Stimulated activated CD4-positive, alpha-beta T cell treated with anti-CD3 and anti-CD28 coated beads, Interleukin-2, amount 100 ng/mL, for 48 hours (primary cell): ENCODE measurements at places on chromosomes 16 and 17.
A peak's percentile ranks its signal among the peaks of the same experiment; 100 is the strongest.

GRCh38 chr16:66581246-66581952, 2.1 kb downstream of the CMTM2 start:
- DNase-seq: no peak

GRCh38 chr16:7132465-7132864, 200.2 kb upstream of the RBFOX1 start:
- DNase-seq: no peak

GRCh38 chr16:56956756-56957155, 5.0 kb upstream of the CETP start:
- DNase-seq: no peak

DNA sequence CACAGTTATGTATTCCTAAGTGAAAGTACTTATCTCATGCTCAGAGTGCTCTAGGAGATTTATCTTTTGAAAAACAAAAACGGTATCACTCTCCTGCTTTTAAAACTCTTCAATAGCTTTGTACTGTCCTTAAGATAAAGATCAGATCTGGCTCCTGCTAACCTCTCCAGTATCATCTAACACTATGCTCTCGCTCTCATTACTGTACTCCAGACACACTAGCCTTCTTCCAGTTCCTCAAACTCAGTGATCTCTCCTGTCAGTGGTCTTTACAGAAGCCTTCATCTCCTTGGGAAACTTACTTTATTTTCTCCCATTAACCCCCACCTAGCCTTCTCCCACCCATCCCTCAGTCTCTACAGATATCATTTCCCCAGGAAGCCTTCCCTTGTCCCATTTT, 10.1 kb downstream of the ULK2 start:
- no peak for DNase-seq

DNA sequence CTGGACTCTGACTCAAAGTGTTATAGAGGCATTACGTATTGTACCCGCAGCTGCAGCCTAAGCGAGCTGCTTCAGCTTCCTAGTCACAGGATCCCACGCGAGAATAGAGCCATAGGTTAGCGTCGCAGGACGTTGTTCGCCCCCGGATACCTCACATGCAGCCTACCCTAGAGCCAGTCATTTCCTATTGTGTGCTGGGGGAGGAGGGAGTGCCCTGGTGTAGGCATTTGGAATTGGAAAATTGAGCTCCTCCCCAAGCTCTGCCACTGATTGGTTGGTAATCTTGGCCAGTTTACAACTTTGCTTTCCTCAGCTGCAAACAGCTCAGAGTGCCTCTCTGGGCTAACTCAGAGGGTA, 530 bp downstream of the NAA60 start:
- peak; percentile 15 for DNase-seq

DNA sequence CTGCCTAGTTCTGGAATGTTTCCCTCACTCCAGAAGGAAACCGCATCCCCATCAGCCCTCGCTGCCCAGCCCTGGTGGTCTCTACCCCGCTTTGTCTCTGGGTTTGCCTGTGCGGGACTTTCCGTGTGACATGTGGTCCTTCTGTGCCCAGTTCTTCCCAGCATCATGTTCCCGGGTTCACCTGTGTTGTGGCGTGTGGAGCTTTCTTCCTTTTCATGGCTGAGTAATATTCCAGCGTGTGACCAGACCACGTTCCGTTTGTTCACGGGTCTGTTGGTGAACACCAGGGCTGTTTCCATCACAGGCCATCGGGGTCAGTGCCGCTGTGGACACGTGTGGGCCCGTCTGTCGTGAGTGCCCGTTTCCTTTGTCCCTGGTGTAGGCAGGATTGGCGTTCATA, 32.1 kb downstream of the CACNA1H start:
- DNase-seq: no peak

DNA sequence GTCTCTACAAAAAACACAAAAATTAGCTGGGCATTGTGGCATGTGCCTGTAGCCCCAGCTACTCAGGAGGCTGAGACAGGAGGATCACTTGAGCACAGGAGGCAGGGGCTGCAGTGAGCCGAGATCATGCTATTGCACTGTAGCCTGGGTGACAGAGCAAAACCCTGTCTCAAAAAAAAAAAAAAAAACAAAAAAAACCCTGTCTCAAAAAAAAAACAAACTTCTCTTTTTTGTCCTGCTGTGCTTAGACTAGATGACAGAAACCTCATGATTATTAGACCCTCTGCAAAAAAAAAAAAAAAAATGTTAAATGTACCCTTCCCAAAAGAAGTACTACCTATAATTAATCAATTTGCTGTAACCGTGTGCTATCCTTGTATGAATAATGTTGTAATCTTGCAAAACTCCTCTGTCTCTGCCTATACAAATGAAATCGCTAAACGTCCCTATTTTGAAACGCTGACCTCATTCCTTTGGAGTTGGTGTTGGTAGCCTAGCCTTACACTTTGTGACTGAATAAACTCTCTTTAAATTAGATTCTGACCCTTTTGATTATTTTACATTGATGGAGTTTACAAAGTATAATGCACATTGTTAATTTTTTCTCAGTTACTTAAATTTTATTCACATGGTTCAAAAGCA, 13.6 kb upstream of the DHRS7B start:
- DNase-seq: no peak

- DNase-seq: no peak
Observed at GRCh38 chr16:88657371-88657770, 5.5 kb downstream of the MVD start.

- DNase-seq: no peak
Observed at GRCh38 chr17:72598695-72599094, 477.9 kb downstream of the SOX9 start.

- peak; percentile 18 for DNase-seq
Observed at GRCh38 chr17:58666858-58667267, 25.0 kb downstream of the TEX14 start.

- no peak for DNase-seq
Observed at GRCh38 chr16:4360538-4361021, 9.5 kb upstream of the PAM16 start.

- no peak for DNase-seq
Observed at GRCh38 chr16:24098896-24099295, 157.2 kb upstream of the CACNG3 start.

GRCh38 chr16:24980077-24980793, 34.9 kb downstream of the ARHGAP17 start:
- DNase-seq: no peak

DNA sequence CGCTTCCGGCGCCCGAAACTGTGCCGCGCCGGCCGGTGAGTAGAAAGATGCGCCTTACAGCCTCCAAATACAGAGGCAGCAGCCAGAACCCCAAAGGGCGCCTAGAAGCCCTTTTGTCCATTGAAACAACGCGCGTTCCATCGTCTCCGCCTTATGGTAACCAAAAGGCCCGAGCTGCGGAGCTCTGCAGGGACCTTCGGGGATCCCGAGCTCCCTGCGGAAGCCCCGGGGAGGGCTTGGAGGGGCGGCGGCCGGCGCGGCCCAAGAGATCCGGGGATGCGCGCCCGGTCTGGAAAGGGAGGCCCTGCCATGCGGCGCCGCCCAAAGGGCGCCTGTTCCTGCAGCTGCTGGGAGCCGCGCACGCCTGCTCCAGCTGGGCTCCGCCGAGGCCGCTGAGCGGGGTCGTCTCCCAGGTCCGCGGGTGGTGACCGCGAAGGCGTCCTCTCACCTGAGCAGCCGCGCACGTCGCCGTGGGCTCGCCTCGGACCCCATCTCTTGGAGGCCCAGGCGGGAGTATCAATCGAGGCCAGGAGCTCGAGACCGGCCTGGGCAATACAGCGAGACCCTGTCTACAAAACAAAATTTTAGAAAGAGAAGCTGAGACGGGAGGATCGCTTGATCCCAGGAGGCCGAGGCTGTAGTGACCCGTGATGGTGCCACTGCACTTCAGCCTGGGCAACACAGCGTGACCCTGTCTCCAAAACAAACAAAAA, 742 bp upstream of the FBXO31 start:
- peak; percentile 41 for DNase-seq

DNA sequence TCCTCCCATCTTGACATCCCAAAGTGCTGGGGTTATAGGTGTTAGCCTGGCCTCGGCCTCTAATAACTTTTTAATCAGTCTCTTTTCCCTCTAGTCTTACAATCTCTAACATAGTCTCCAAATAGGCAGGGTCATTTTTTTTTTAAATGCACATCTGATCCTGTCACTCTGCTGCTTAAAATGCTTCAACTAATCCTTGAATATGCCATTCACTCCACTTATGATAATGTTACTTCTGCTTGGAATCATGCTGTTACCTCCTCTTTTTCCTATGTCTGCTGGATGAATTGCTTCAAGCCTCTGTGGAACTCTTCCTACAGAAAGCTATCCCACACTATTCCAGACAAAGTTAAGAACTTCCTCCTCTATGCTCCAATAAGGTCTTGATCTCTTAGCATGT, 22.8 kb downstream of the CRLF3 start:
- no peak for DNase-seq

GRCh38 chr16:53837426-53837825, 133.5 kb downstream of the FTO start:
- DNase-seq: no peak

DNA sequence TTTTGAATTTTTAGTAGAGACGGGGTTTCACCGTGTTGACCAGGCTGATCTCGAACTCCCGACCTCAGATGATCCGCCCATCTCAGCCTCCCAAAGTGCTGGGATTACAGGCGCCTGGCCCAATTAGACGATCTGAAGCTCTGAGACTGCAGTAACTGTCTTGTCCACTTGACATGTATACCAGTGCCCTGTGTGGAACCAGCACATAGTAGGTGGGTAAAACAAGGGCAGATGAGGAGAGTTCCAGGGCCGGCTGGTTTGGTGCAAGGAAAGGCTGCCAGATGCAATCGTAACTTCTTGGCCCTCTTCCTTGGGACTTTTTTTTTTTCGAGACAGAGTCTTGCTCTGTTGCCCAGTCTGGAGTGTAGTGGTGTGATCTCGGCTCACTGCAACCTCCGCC, 3.1 kb downstream of the C17orf113 start:
- DNase-seq: no peak

GRCh38 chr16:87698676-87699199, 67.0 kb downstream of the KLHDC4 start:
- no peak for DNase-seq

DNA sequence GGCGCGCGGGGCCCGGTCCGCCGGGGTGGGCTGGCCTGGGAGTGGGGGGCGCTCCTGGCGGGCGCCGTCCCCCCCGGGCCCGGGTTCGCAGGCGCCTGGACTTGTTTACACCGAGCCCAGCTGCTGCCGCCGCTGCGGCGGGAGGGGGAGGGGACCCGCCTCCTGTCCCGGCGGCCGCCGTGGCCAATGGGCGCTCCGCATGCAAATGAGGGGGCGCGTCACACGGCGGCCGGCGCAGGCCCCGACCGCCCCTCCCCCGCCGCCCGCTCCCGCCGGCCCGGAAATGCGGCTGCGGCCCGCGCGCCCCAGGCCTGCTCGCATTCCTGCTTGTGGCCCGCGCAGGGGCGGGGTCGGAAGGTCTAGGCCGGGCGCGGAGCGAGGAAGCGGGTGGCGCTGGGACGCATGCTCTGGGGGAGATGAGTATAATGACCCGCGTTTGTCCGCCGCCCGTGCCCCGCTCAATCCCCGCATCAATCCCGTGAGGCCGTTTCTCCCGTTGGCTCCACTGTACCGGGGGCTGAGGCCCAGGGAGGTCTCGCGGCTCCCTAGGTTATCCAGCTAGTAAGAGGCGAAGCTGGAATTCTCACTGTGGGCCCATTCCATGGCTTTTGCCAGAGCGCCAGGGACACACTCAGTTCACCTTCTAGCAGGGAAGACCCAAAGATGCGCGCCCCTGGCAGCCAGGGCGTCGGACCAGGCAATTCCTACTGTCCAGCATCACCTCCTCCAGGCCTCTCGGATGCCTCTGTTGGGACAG, at the start of gene YPEL3:
Gene YPEL3, minus strand, starts transcription at position 109 of the 757 bp plus-strand sequence. CDS start 731 bp downstream, outside the sequence.
- peak; percentile 80 for DNase-seq

DNA sequence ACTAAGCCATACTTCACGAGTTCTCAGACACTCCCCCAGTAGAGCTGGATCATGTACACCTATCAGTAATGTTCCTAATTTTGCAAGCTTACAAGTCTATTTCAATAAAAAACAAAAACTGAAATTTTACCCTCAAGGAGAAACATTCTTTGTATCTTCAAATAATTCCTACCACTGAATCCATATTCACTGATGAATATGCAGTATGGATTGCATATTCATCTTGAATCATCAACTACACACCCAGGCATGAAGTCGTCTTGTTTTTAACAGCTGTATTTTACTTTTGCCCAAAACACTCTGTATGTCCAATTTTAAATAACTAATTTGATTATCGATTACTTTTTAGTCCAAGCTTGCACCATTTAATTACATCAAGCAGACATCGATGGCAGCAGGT, 31.8 kb downstream of the ZDHHC7 start:
- DNase-seq: no peak

- DNase-seq: no peak
Observed at GRCh38 chr16:31501226-31501965, 6.8 kb downstream of the RUSF1 start.

GRCh38 chr16:27211026-27211425, 7.7 kb downstream of the KDM8 start:
- no peak for DNase-seq

DNA sequence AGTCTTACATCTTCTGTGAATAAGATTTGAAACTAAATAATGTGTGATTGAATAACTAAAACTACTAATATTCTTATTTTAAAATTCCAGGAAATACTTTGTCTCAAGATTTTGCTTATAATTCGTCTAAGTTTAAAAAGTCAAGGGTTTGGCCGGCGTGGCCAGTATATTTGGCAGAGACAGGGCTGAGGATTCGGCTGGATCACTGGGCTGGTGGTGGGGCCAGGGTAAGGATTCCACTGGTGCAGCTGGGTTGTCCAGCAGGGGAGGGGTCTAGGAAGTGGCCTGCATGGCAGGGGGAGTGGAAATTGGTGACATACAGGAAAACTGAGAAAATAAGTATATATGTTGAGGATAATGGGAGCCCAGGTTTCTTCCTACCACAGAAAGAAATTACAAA, 75.7 kb downstream of the MYO1D start:
- no peak for DNase-seq

DNA sequence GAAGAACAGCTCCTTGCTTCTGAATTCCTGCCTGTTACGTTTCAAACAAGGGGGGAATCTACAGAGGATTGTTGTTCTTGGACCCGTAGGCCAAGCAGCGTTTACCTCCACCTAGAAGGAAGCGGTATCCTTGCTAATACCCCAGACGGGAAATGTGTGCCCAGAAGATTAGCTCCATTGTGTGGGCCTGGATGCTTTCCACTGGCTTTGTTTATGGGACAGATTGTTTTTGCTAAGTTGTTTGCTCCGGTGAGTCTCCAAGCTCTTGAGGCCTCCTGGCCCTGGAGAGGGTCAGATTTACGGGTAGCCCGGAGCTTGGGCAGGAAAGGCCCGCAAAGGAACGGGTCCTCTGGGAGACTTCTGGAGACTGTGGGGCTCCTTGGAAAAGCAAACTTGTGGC, 28.4 kb upstream of the MRTFB start:
- DNase-seq: no peak

GRCh38 chr16:54171626-54172537, 114.7 kb downstream of the IRX3 start:
- DNase-seq: no peak
